ENCODE measurements at places on chromosomes 6 and 20.
A peak's percentile ranks its signal among the peaks of the same experiment; 100 is the strongest.

DNA sequence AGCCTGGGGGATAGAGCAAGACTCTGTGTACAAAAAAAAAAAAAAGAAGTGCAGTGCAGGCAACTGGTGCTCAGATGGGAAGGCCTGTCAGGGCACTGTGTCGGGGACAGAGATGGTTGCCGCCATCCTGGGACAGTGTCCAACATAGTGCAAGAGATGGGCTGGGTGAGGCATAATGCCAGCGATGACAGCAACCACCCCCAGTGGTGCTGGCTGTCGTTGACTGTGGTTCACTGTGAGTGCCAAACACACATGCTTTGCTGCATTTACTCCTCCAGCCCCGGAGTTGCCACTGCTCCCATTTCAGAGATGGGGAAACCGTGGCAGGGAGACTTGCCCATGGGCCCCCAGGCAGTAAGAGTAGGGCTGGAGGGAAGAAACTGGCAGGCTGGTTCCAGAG is 5.2 kb upstream of the C20orf203 start:
- DNase-seq: no peak

DNA sequence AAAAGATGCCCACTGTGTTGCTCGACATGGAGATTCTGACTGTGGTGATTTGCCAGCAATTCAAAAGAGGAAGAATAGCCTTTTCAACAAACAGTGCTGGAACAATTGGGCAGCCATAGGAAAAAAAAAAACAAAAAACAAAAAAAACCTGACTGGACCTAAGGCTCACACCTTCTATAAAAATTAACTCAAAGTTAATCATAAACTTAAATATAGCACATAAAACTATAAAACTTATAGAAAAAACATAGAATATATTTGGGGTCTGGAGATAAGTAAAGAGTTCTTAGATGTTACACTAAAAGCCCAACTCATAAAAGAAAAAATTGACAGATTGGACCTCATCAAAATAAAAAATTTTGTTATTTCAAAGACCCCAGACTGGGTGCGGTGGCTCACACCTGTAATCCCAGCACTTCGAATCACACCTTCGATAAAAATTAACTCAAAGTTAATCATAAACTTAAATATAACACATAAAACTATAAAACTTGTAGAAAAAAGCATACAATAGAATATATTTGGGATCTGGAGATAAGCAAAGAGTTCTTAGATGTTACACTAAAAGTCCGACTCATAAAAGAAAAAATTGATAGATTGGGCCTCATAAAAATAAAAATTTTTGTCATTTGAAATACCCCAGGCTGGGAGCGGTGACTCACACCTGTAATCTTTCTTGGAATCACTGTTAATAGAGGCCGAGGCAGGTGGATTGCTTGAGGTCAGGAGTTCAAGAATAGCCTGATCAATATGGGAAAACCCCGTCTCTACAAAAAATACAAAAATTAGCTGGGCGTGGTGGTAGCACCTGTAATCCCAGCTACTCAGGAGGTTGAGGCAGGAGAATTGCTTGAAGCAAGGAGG is 115.6 kb upstream of the FAM83B start:
- no peak for DNase-seq

DNA sequence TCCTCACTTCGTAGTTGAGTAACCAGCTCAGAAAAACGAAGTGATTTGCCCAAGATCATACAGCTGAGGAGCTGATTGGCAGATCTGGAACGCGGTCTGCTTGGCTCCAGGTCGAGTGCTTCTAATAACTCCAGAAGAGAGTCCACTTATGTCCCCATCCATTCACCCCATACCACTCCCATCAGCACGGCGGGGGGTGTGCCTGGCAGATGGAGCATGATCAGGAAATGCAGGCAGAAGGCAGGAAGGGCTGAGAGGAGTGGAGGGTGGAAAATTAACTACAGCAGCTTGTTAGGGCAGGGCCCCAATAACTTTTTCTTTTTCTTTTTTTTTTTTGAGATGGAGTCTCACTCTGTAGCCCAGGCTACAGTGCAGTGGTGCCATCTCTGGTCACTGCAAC is 15.0 kb downstream of the FITM2 start:
- DNase-seq: no peak

DNA sequence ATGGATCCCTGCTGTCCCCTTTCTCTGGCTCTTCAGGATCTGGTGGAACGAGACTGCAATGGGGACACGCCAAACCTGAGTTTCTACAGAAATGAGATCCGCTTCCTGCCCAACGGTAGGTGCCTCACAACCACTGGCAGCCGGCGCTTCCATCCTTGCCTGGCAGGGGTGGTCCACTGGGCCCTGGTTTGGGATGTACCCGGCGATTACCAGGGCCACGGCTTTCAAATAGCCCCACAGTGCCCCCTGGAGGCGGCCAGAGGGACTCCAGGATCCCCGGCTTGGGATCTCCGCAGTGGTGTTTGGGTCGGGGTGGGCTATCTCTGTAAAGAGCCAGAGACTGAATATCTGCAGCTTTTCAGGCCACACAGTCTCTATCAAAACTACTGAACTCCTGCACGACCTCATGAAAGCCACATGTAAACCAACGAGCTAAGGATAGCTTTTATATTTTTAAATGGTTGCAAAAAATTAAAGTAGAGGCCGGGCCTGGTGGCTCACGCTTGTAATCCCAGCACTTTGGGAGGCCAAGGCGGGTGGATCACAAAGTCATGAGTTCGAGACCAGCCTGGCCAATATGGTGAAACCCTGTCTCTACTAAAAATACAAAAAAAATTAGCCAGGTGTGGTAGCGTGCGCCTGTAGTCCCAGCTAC is 3.7 kb downstream of the OGFR start:
- peak; percentile 83 for DNase-seq

DNA sequence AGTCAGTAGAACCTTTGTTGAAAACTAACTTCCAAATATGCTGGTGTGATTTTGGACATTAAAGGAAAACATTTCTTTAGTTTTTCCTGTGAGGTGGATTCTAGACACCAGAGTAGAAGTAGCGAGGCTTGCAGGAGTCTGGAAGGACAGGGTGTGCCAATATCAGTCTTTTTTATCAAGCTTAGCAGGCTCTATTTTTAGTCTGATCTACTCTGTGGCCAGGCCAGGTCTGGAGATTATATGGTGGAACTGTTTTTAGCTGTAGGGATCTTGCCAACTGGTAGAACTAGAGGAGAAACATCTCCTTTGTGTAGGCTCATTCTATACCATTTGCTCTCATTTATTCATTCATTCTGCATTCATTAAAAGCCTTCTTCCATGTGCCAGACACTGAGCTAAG is 42.7 kb downstream of the LRP11 start:
- DNase-seq: no peak

DNA sequence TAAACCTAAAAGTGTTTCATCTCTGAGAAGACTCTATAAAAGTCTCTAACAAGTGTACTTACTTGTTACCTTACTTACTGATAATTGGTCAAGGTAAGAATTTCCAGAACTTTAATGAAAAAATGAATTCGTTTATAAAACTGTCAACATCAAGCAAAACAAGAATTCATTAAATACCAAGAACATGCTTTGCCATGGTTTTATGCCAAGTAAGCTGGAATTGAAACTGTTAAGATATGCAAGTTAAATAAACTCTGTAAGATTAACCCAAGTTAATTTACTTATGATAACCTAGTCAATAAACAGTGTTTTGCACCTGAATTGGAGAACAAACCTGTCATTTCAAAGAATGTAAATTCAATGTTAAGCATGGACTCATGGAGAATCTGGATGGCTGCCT is 17.1 kb upstream of the DEFB113 start:
- DNase-seq: no peak

- DNase-seq: no peak
Observed at GRCh38 chr20:32496811-32497533, 88.2 kb downstream of the NOL4L start.

GRCh38 chr20:47466704-47467459 is 34.8 kb upstream of the NCOA3 start:
- no peak for DNase-seq

- DNase-seq: no peak
Observed at GRCh38 chr6:26225848-26226578, 138.8 kb downstream of the HFE start.

DNA sequence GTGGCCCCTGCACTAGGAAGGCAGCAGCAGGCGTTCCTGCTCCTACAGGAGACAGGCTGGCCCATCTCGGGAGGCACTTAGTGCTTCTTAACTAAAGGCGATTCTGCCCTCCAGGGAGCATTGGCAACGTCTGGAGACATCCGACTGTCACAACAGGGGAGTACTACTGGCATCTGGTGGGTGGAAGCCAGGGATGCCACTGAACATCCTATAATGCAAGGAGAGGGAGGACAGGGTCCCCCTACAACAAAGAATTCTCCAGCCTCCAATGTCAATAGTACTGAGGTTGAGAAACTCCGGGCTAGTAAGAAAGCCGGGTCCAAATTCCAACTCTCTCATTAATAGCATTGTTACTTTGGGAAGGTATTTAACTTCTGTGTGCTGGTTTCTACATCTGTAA is 119.4 kb upstream of the ARMC2 start:
- no peak for DNase-seq

DNA sequence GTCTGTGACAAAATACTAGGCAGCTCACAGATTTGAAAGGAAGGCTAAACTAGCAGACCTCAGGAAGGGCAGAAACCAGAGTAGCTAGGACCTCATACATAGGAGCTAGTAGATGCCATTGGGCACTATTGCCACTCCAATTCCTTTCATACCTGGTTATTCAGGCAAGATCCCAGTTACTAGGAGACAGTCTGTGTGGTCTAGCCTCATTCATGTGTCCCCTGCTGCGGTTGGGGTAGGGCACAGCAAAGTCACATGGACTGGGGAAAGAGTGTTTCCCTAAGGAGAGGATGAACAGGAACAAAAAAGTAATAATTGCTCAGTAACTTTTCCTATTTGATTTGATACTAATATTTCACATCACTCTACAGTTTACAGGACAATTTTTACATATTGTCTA is 204.6 kb upstream of the HEY2 start:
- DNase-seq: no peak

GRCh38 chr6:122734529-122735395 is 44.8 kb upstream of the FABP7 start:
- no peak for DNase-seq

DNA sequence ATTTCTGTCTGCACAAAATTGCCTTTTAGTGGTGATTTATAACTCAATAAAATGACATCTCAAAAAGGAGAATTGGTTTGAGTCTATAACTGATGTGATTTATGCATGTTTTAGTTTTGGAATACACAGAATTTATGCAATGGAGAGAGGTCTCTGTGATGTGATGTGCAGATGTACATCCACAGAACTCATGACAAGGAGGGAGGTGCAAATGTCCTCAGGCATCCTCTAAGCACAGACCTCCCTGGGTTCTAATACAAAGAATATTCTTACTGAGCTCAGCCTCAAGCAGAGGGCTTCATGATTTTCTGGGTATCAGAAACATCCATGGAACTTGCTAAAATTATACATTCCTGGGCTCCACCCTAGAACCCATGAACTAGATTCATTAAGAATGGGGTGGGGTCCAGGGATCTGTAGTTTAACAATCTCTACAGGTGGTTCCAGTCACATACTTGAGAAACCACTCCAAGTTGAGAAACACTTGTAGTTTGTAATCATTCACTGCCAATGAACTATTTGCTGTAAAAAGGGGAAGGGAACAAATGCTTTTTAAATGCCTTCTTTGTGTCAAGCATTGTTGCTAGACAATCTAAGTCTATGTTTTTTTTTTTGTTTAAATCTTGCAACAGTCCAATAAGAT is 60.2 kb upstream of the NEDD9 start:
- no peak for DNase-seq

- DNase-seq: no peak
Observed at GRCh38 chr6:9896806-9897205, 518.1 kb downstream of the TFAP2A start.

GRCh38 chr6:140729521-140729920 is 1355.1 kb upstream of the CITED2 start:
- DNase-seq: no peak

DNA sequence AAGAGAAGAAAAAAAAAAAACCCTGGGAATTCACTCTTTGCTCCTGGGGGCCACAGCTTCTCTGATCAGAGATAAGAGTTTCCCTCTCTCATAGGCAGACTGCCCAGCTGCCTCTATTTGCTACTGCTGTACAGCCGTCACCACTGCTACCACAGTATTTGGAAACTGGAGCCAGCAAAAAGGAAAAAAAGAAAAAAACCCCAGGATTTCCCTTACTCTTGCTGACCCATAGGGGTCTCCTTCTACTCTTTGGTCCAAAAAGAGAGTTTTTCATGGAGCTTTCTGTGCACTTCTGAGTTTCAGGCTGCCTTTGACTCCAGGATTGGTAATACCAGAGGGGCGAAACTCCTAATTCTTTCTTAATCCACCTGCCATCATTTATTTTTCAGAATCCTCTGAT is 89.7 kb downstream of the MDGA1 start:
- DNase-seq: no peak

GRCh38 chr6:30792786-30793185 is 48.4 kb upstream of the IER3 start:
- no peak for DNase-seq

DNA sequence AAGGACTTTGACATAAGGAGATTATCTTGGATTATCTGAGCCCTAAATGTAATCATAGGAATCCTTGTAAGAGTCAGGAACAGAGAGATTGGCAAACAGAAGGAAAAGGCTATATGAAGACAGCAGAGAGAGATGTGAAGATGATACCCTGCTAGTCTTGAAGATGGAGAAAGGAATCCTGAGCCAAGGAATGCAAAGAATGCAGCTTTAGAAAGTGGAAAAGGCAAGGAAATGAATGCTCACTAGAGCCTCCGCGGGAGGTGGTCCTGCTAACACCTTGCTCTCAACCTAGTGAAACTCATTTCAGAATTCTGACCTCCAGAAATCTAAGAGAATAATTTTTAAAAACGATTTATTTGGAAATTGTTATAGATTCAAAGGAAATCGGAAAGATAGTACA is 117.1 kb downstream of the TBXT start:
- DNase-seq: no peak

DNA sequence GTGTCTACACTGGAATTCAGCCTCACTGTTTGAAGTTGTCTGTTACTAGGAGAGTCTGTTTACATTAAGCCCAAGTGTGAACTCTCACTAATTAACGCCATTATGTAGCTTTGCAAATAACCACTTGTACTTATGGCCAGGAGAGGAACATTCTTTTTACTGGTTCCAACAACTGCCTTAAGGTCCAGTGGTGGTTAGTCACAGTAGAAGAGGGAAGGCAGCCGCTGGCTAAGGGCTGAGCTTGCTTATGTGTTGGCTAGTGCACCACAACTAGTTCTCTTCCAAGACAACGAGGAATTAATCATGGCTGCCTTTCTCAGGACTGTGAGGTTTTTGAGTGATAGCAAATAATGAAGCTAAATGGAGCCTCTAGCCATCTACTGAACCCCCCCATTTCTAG is 14.9 kb upstream of the SLC22A23 start:
- DNase-seq: no peak

All from endothelial cell (in vitro differentiated cells).